ENCODE measurements at places on chromosomes 13 and 19.

DNA sequence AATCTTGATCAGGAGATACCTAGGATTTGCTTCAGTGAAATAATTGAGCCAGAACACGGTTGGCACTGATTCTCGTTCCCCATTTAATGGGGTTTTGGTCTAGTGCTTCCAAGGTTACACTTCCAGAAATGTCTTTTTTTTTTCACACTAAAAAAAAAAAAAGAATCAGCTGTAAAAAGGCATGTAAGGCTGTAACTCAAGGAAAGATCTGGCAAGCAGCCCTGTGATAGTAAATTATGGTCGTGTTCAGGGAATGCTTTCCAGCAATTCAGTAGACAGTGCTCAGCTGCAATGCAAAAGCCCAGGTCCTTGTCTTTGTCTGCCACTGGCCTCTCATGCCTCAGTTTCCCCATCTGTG, 27.2 kb upstream of the NDUFS7 start:
- DNase-seq, result no peak

DNA sequence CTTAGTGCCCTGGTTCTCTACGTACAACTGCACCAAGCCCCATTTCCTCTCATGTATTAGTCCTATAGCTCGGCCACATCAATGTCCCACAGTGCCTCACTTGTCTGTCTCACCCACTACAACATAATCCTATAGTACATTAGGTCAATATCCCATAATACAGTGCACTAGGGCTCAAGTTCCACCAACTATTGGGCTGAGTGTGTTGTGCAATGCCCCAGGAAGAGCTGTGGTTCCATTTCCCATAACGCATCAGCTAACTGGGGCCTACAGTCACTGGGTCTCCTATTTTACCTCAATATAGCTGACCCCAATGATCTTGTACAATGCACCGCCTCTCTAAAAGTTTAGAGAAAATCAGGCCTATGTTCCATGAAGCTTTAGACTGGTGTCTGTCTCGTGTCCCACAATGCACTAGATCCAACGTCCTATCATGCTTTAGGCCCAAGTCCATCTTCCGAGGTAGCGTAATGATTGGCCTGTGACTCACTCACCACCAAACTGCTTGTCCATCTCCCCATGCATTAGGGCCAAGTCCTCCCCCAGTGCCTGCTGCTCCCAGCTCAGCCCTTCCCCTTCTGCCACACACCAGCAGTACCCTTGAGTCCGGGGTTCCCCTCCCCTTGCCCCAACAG, 21.8 kb downstream of the TSKS start:
- no peak for DNase-seq

GRCh38 chr19:18756896-18757295, 34.2 kb downstream of the COMP start:
- no peak for DNase-seq

DNA sequence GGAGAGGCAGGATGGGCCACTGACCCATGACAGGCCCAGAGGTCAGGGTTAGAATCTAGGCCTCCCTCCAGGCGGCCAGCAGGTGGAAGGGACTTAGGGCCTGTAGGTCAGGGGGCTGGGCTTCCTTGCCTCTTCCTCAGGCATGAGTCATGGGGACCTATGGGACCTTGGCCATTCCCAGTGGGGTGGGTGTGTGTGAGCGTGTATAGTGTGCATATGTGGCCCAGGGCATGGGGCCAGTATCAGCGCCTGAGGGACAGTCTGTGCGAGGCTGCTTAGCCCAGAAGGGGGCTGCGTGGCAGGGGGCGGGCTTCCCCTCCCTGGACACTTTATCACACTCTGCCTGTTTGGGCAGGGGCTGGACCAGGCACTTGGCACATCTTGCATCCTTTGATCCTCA, 13.3 kb downstream of the KCTD15 start:
- no peak for DNase-seq

- DNase-seq, result no peak
These were observed 6.0 kb upstream of the PRX start for GRCh38 chr19:40419066-40419612.
